RWPE1 (cell line): ENCODE measurements at places on chromosomes 1 and 21.

GRCh38 chr1:35594005-35594760, 21.1 kb downstream of the TFAP2E start:
- no peak for DNase-seq

- DNase-seq = no peak
These were observed 32.0 kb downstream of the DNAJC6 start for GRCh38 chr1:65341381-65341780.

DNA sequence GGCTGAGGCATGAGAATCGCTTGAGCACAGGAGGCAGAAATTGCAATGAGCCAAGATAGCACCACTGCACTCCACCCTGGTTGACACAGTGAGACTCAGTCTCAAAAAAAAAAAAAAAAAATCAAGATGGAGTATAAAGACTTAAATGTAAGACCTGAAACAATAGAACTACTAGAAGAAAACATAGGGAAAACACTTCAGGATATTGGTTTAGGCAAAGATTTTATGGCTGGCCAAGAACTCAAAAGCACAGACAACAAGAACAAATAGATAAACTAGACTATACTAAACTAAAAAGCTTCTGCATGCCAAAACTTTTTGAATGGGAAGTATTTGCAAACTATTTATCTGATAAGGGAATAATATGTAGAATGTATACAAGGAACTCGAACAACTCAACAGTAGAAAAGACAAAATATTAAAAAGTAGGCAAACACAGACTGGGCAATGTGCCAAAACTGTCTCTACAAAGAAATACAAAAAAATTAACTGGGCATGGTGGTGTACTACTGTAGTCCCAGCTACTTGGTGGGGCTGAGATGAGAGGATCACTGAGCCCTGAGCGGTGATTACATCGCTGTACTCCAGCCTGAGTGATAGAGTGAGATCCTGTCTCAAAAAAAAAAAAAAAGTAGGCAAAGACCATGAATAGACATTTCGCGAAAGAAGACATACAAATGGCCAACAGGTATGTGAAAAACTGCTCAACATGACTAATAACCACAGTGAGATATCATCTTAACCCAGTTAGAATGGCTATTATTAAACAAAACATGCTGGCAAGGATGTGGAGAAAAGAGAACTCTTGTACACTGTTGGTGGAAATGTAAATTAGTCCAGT, 25.3 kb downstream of the DTL start:
- DNase-seq = no peak

GRCh38 chr1:172375211-172375631, 45.3 kb upstream of the C1orf105 start:
- DNase-seq = no peak

- DNase-seq = no peak
These were observed 7.7 kb downstream of the ENSA start for GRCh38 chr1:150621497-150622302.

DNA sequence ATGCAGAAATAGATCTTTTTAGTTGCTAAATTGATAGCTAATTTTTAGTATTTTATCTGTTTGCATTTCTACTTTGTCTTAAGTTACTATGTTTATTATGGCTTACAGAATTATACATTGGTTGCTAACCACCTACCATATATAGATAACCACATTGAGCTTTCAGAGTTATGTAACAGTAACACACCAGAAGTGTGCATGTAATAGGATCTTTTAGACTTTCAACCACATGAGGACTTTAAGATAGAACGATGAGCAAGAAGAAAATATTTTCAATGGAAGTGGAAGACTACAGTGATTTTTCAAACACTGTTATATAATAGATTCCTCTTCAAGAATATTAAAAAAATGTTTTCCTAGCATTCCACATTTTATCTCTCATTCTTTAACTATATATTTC, 28.8 kb downstream of the TOR1AIP1 start:
- DNase-seq = no peak

DNA sequence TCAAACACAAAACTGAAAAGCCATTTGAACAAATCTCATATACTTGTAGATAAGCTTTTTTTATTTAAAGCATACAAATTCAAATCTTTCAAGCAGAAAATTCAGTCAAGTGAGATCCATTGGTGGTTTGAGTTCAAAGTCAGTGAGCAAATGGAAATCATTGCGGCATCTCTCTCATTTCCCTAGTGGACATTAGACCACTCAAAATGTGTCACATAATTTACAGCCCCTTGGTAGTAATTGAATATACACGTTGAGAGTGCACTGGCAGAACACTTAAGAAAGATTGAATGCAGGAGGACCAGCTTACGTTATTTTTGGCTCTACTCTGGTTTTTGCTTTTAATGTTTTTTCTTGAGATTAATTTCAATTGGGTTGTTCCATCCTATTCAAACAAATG, 633.7 kb downstream of the USP25 start:
- no peak for DNase-seq

DNA sequence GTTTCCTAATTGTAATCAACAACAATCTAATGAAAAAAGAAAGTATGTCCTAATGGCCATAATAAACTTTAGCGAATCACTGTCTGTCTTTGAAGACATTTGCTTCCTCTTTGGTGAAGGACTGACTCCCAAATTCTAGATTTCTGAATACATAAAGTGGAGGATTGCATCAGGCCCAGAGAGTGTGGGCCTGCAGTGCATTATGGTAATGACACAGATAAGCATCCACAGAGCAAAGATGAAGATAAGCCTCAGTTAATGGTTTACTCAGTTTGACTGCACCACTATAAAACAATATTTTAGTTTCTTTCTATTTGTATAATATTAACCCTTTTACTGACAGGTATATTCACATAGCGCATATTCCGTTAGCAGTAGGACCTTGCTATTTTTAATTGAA, 365.5 kb downstream of the KCTD3 start:
- no peak for DNase-seq

GRCh38 chr21:20970691-20971090, 27.5 kb upstream of the NCAM2 start:
- no peak for DNase-seq

DNA sequence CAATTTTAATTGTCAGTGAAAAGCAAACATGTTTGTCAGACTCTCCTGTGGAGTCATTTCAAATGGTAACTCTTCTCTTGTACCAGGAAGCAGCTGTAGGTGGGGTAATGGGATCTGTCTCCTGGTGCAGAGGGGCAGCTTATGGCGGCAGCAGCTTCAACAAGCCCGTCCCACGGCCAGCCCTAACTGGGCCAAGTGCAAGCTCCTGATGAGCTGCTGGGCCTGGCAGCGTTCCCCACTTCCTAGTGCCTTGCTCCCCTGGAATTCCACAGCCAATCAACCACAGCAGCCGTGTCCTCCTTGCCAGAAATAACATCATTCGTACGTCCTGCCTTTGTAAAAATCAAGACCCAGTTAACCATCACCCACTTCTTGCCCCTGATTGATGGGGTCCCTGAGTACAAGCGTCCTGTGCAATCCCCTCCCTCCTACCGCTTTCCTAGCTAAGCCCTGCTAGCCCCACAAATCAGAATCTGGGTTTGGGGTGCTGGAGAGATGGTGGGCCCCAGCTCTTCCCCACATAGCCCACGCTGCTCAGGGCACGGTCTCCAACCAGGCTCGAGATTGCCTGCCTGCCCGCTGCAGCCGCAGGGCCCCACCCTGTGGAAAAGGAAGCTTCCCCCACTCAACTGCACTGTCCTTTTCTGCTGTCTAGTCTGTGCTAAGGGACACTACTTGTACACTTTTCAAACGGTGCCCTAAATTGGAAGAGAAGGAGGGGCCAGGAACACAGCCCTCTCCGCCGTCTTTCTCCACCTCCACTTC, 61.2 kb downstream of the TOR1AIP2 start:
- DNase-seq = no peak

DNA sequence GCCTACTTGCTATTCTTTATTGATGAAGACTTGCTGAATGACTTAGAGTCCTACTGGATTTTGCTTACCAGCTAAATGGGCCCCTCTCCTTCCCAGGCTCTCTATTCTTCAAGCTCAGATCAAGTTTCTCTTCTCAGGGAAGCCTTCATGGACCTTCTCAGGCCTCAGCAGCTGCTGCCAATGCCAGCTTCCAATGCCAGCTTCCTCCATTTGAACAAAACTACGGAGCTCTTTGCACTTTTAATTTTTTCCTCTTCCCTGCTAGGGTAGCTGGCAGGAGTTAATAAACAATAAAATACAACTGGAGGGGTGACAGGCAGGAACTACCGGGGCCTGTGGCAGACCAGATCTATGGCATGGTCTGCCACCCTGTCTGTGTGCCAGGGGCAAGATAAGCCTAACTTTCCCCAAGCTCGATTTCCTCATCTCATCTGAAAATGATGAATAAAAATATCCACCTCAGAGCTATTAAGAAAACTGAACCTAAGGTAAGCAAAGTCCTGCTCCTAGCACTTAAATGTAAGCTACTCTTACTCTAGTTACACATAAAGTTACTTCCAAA, 995 bp upstream of the IPO13 start:
- DNase-seq = no peak

DNA sequence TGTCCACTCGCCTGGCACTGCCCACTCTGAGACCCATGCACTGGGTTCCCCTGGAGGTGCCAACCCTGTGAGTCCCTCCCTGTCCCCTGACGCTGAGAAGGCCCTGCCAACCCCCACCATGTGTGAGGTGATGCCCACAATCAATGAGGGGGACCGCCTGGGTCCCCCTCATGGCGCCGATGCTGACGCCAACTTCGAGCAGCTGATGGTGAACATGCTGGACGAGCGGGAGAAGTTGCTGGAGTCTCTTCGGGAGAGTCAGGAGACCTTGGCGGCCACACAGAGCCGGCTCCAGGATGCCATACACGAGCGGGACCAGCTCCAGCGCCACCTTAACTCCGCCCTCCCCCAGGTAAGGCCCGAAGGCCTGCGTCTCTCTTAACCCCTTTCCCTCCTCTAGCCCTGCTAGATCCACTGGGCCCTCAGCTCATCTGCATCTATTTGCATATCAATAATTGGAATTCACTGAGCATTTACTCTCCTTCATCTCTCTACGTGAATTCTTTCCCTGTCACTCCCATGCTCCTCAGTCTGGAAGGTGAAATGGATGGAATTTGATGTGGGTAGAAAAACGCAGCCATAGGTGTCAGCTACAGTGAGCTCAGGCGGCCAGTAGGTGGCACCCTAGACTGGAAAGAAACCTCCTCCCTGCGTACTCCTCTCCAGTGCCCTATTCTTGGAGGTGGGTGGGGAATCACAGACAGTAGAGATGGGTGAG, 12.8 kb downstream of the PPFIA4 start:
- DNase-seq = peak; percentile 89
